ENCODE measurements at places on chromosomes 1 and 21. TPM values are rescaled to one million over a fixed set of nuclear protein-coding genes. Genes with fewer than 3 reads are reported as not detected.

GRCh38 chr21:46562964-46563607, 41.8 kb downstream of the S100B start:
- DNase-seq: no peak

- peak; percentile 85 for DNase-seq
Measured at GRCh38 chr21:33924079-33924765, 8.6 kb upstream of the ATP5PO start.

The NFYC gene
- polyA plus RNA-seq: 103 TPM

DNA sequence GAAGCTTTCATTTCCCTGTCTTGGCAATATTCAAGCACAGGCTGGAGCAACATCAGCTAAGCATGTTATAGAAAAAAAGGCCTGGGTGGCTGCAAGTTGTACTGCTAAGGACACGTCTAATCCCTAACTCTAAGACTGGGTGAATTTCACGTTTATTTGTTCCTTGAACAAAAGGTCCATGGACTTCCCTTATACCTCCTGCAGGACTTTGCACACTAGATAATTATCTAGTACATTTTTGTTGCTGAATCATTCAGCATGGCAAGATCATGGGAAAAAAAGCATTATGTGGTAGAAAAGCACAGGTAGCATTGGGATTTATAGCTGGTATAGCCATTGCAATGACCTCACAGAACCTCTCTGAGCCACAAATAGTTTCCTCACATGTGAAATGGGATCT, 130.7 kb upstream of the DMRTA2 start:
- no peak for DNase-seq

- no peak for DNase-seq
Measured at GRCh38 chr1:43908858-43909257, 24.7 kb upstream of the ARTN start.

The CNN3 gene
- polyA plus RNA-seq: 10.6 TPM

The LORICRIN gene
- not detected for polyA plus RNA-seq

GRCh38 chr1:243364866-243365265, 109.0 kb downstream of the SDCCAG8 start:
- DNase-seq: no peak

DNA sequence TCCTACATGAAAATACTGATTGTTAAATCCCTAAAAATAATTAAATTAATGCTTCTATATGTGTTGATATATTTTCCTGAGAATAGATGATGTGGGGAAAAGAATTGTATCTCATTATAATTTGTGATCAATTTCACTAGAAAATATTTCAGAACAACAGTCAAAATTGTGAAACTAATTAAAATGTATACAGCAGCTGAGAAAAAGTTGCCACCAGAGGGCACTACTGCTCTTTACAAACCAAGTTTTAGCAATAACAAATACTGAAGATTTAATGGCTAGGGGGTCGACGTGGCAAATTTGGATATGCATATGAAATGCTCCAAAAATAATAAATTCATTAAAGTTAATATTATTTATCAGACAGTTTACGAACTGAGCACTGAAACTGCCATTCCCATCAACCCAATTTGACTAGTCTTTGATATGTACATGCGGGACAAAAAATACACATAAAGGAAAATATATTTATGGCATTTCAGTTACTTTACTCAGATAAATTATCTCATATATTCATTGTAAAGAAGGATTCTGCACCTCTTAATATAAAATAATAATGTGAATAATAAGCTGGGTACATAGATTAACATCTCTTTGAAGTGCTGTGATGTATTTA, 96.3 kb upstream of the TMPRSS15 start:
- DNase-seq: peak; percentile 57

- no peak for DNase-seq
Measured at GRCh38 chr21:40531431-40532110, 315.4 kb downstream of the DSCAM start.

GRCh38 chr1:231934797-231935196, 308.2 kb downstream of the DISC1 start:
- no peak for DNase-seq

The CNR2 gene
- polyA plus RNA-seq: 63.4 TPM

- no peak for DNase-seq
Measured at GRCh38 chr1:231715816-231716722, 89.5 kb downstream of the DISC1 start.

- DNase-seq: no peak
Measured at GRCh38 chr21:31731056-31731856, 662 bp downstream of the SCAF4 start.

The RGS16 gene
- polyA plus RNA-seq: 18.3 TPM

The CYYR1 gene
- not detected for polyA plus RNA-seq

The GNPAT gene
- 23.1 TPM for polyA plus RNA-seq

DNA sequence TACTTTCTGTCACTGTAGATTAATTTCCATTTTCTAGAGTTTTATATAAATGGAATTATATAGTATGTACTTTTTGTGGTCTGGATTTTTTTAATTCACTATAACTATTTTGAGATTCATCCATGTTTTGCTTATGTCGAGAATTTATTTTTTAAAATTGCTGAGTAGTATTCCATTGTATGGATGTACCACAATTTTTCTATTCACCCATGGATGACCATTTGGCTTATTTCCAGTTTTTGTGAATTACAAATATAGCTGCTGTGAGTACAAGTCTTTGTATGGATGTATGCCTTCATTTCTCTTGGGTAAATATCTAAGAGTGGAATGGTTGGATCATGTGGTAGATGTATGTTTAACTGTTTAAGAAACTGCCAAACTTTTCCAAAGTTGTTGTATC, 3.7 kb upstream of the THEM4 start:
- DNase-seq: no peak

GRCh38 chr1:183279835-183280234, 93.8 kb downstream of the LAMC2 start:
- DNase-seq: no peak

- DNase-seq: no peak
Measured at GRCh38 chr21:45838634-45839033, 142.9 kb upstream of the COL6A1 start.

GRCh38 chr1:204979891-204980649, 62.9 kb upstream of the CNTN2 start:
- no peak for DNase-seq

The TMEM200B gene
- not detected for polyA plus RNA-seq

DNA sequence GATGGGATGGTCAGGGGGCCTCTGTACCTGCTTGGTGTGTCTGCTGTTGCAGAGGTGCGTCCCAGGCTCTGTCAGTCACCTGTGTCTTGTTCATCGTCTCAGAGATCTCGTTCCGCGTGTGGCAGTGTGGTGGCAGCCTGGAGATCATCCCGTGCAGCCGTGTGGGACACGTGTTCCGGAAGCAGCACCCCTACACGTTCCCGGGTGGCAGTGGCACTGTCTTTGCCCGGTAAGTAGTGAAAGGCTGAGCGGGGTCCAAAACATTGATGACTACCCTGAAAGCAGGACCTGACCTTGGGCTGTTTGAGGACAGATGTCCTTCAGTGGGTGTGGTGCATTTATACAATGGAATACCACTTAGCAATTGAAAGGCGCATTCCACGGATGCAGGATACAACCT, 171.0 kb downstream of the PGBD5 start:
- no peak for DNase-seq

DNA sequence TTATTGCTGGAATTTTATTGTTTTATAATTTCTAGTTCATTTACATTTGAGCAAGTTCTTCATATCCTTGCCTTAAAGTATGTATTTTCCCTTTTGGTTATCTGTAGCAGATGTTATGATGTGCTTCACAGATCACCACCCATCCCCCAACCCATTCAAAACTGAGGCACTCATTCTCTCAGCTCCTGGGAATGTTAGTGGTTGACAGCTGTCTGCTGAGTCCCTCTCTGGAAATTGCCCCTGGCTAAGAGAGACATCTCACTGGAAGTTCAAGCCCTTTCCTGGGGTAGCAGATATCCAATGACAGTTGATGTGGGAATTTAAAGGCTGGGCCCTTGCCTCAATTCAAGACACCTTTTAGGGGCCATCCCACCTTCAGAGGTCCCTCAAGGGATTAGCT, 4.3 kb upstream of the DPYD start:
- DNase-seq: no peak
